ENCODE measurements at places on chromosomes 4 and X. TPM values are rescaled to one million over a fixed set of nuclear protein-coding genes. Genes with fewer than 3 reads are reported as not detected.

- no peak for DNase-seq
Observed at GRCh38 chr4:5885733-5886132, 7.2 kb downstream of the CRMP1 start.

GRCh38 chr4:155960522-155960921 is 6.9 kb upstream of the CTSO start:
- no peak for DNase-seq

DNA sequence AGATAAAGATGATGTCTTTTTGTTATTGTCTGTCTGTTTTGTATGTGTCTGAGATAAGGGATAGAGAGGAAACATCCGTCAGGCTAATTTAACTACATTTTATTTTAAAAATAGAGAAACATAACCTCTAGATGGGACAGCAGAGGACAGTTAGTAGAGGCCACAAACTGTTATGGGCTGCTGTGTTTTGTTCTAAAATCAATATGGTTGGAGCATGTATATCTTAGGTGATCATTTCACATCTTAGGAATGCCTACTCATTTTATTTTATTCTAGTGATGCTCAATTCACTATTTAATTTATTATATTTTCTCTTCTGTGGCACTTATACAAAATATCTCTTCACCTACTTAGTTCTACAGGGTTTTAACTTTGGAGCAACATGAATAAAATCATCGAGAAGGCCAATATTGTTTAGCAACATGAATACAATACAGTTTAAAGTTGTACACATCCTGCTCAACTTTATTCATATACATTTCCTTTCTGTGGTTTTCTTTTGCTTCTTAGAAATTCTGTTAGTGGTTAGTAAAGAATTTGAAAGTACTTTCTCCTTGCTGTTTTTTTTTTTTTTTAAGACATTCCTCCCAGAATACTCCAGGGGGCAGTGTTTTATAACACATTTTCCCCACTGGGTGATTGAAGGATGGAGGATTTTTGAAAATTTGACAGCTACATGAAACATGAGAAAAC is 392.9 kb downstream of the UNC5C start:
- no peak for DNase-seq

GRCh38 chr4:90240333-90240732 is 113.1 kb downstream of the CCSER1 start:
- no peak for DNase-seq

GRCh38 chr4:52197306-52197705 is 146.2 kb downstream of the SPATA18 start:
- DNase-seq, result no peak

- DNase-seq, result no peak
Observed at GRCh38 chrX:9433596-9433995, 31.3 kb upstream of the TBL1X start.

DNA sequence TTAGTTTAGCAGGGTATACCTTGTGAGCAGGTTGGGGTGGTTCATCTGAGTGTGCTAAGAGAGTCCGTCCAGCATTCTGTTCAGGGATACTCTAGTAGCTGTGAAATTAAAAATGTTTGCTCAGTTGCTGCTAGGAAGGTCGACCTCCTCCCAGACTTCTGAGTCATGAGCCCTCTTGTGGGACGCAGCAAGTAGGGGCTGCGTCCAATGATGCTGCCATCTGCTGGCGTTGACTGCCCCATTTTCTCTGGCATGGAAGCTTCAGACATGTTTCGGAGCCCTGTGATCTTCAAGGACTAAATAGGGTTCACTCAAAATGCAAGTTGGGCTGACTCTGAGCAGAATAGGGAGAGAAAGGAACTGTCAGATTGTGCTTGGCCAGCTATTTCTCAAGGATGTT is 201.0 kb upstream of the ARSJ start:
- peak; percentile 59 for DNase-seq

DNA sequence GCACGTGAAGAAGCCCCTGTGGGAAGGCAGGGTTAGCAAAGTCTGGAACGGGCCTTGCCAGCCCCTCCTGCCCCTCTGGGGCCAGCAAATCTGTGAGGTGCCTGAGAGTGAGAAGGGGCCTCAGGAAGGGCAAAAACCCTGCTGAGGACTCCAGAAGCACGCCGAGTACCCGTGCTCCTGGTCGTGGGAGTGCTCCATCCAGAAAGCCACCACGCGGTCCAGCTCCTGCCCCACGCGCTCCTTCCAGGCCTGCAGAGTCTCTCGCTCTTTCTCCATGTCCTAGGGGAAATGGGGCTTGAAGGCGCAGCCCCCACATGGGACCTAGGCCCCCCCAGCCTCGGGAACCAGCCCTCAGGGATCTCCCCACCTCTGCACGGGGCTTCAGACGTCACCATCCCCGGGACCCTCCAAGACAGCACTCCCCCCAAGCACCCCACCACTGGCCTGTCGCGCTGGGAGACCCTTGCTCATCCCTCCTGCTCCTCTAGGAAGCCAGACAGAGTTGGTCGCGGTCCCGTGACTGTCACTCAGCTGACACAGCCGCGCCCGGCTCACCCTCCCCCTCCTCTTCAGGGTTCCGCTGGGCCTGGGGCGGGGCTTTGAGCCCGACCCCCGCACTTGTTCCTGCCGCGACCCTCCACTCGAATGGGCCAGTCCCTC is at the start of gene RENBP:
RENBP (minus strand) TSS at position 504 of the 660 bp plus-strand sequence; CDS start at position 471, 33 bp downstream.
- DNase-seq, result no peak

DNA sequence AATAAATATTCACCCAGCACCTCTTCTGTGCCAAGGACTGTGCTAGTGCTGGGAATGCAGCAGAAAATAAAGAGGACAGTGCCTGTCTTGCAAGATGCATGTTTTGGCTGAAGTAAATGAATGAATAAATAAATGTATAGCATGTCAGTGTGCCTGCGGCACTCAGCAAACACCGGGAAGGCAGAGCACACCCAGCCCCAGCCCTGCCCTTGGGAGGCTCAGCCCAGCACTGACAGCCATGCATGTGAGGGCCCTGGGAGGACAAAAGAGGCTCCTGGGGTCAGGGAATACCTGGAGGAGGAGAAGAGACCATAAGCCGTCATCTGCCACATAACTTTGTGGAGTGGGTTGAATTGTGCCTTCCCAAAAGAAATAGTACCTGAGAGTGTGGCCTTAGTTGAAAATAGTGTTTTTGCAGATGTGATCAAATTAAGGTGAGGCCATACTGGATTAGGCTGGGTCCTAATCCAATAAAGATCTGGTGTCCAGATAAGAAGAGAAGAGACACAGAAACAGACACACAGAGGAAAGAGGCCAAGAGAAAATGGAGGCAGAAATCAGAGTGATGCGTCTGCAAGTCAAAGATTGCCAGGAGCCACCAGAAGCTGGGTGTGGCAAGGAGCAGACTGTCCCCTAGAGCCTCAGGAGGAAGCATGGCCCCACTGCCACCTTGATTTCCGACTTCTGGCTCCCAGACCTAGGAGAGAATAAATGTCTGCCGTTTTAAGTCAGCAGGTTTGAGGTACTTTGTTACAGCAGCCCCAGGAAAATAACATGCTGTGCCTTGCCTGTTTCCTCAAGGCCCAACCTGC is 16.3 kb downstream of the C4orf50 start:
- no peak for DNase-seq

- DNase-seq, result no peak
Observed at GRCh38 chr4:138138774-138139173, 103.4 kb downstream of the SLC7A11 start.

GRCh38 chrX:78321809-78322208 is 5.6 kb downstream of the CYSLTR1 start:
- no peak for DNase-seq

GRCh38 chrX:2703991-2704369 is 12.9 kb downstream of the CD99 start:
- DNase-seq, result no peak

- no peak for DNase-seq
Observed at GRCh38 chr4:113009461-113009860, 40.0 kb upstream of the ANK2 start.

DNA sequence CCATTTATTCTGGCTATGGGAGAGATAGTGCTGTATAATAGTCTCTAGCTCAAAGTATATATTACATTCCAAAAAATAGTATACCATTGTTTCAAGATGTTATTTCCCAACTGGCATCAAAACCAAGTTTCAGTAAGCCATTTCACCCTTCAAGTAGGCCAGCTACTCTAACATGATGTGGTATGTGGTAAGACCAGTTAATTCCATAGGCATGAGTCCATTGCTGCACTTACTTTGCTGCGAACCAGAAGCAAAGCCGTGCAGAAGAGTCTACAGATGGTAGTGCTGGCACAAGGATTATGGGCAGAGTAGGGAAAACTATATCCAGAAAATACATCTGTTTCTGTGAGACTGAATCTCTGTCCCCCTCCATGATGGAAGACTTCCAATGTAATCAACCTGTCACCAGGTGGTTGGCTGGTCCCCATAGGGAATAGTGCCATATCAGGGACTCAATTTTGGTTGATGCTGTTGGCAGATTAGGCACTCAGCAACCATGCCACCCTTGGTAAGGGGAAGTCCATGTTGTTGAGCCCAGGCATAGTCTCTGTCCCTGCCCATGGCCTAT is 49.8 kb upstream of the HSD17B10 start:
- no peak for DNase-seq

- no peak for DNase-seq
Observed at GRCh38 chr4:83858131-83858530, 322.2 kb downstream of the GPAT3 start.

- no peak for DNase-seq
Observed at GRCh38 chr4:110615353-110616237, 7.3 kb downstream of the PITX2 start.

DNA sequence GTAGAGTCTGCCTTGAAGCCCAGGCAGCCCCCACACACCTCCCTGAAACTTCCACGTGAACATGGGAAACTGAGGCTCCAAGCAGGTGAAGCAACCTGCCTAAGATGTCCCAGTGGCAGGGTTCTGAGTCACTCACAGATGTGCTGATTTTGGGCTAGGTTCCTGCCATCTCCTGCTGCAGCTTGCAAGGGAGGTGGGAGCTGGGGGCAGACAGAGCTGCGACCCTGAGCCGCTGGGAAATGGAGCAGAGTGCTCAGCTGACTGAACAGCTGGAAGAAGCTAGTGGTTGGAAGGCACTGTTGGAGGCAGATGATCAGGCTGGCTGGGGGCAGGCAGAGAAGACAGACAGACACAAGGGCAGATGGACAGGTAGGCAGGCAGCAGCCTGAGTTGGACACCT is 3.6 kb upstream of the FATE1 start:
- no peak for DNase-seq

DNA sequence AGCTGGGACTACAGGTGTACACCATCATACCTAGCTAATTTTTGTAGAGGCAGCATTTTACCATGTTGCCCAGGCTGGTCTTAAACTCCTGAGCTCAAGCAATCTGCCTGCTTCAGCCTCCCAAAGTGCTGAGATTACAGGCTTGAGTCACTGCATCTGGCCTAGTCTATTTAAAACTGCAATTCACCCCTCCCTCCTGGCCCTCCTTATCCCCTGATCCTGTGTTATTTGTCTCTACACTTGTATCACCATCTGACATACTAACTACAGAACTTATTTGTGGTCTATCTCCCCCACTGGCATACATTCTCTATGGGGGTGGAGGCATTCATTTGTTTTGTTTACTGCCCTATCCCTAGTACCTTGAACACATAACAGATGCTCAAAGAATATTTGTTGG is 23.7 kb downstream of the CC2D2A start:
- DNase-seq, result no peak

DNA sequence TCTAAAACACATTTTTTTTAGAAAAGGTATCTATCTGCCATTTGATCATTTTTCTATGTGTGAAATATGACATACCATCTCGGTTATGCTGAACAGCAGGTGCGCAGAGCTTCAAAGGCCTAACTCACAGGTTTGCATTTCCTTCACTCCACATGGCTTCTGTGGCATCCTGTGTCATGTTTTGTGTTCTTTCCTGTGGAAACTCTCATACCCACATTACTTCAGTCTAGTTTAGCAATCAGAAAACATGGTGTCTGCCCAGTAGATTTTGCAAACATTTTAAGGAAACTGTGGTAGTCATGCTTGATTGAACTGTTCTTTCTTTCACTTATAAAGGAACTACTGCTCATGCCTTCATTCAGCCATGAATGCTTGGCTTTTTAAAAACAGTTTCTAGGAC is 11.3 kb upstream of the ARAP2 start:
- no peak for DNase-seq

- DNase-seq, result no peak
Observed at GRCh38 chr4:56731857-56732256, 50.8 kb upstream of the HOPX start.

DNA sequence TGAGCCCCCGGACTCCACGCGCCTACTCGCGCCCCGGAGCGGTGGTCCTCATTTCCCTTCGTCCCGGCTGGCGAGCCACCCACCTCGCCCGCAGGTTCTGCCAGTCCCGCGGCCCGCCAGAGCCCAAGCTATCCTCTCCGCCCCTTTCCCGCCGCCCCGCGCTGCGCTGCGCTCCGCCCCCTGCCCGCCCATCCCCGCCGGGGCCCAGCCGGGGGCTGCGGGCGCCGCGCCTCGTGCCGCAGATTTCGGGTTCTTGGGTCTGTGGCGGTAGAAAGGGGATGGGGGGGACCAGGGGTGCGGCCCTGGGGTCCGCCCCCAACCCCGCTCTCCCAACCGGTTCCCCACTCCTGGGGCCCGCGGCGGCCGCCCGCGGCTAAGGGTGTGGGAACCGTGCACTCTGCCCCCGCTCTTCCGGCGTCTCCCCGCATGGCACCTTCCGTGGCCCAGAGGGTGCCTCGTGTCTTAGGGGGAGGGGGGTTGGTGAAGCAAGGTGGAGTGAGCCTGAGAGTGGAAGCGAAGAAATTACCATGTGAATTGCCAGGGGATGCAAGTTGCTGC is 650.8 kb upstream of the DIPK2B start:
- DNase-seq, result peak; percentile 67

DNA sequence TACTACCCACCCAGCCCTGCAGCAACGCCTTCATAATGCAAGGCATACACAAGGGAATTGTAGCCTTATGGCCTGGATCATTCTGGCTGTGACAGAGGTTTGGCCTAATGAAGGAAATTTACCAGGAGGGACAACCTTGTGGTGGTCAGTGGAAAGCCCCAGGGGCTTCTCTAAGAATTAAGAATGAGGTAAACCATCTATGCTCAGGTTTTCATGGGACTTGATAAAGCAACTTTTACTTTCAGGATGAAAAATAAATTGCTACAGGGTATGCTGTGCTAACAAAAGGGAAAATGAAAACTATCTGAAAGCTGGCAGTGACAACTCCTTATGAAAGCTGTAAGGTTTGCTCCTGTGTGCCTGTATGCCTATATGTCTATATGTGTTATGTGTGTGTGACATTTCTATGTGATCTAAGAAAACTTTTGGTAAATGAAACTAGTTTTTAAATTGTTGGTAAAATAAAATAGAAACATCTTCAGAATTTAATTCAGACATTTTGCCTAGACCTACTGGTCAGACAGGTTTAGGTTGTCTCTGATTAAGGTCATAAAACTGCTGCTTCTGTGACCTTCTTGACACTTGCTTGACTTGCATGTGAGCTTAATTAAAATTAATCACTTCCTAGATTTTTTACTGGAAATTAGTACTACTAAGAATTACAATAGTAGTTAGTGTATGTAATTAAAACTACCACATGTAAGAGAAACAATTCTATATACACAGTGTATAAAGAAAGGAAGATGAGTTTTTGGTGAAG is 19.9 kb upstream of the TXK start:
- no peak for DNase-seq

The APOOL gene
- total RNA-seq, result 37.1 TPM

The MND1 gene
- total RNA-seq, result 13.1 TPM

The NXF2B gene
- total RNA-seq, result not detected

The TLR6 gene
- 0.73 TPM for total RNA-seq

Data from Calu3 (cell line).